ENCODE measurements at places on chromosomes 7 and 10.

DNA sequence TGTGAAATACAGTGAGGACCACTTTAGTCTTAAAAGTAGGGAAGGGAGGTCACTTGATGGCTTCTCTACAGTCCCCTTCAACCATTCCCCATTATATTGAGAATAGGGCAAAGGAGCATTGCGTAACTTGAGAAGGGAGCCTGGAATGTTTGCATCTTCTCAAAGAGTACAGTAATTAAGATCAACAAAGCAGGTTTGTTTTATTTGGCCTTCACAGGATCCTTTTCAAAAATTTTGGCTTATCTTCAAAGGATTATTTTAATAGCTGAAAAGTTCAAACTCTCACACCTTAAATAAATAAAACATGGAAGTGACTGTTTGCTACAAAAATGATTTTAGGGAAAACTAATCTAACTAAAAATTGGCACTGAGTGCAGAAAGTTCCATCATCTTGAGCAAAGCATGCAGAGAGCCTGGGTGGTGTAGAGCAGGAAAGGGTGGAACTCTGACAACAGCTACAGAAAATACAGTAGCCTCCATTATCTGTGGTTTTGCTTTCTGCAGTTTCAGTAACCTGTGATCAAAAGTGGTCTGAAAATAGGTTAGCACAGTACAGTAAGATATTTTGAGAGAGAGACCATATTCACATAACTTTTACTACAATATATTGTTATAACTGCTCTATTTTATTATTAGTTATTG, 214.0 kb downstream of the MDFIC start:
- no peaks in the 10 kb centered on the region for H3K4me1 ChIP-seq
- no peaks in the 10 kb centered on the region for H3K36me3 ChIP-seq
- no peaks in the 10 kb centered on the region for H3K27me3 ChIP-seq

- no peak overlapping the region for H3K4me3 ChIP-seq
- peaks cover 7% of the 10 kb centered on the region for H3K4me1 ChIP-seq
- no peak overlapping the region for H3K27ac ChIP-seq
- no peaks in the 10 kb centered on the region for H3K27me3 ChIP-seq
- no peak for DNase-seq
Measured at GRCh38 chr7:44275146-44275545, 50.2 kb downstream of the CAMK2B start.

DNA sequence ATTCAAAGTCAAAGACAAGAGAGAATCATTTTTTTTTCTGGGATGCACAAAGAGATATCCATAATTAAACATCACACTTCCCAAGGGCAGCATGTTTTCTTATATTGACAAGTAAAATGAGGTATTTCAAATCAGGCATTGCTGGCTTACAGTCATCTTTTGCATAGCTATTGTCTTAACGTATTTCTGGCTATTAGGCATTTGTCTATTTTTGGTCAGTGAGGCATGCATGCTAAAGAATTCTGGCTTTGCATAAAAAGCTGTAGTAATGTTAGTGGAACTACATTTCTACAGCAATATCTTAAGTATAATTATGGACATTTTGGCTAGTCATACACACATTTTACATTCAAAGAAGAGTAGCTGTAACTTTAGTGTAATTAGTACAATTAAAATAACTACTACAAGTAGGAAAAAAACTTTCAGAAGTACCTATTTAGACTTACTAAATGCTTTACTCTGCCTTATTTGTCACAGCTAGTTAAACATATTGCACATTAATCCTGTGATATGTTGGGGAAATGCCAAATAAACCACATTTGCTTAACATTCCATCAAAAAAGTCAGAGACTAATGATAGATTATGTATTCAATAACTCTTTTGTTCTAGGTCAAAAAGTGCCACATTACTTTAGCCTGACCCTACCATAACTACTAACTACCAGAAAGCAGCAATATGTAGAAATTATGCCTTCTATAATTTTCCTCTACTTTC, 76.4 kb downstream of the RELN start:
- no peak for DNase-seq
- H3K4me3 ChIP-seq, result no peak overlapping the region
- no peaks in the 10 kb centered on the region for H3K36me3 ChIP-seq
- no peaks in the 10 kb centered on the region for H3K4me1 ChIP-seq

GRCh38 chr7:150520145-150520544, 5.5 kb downstream of the GIMAP7 start:
- peaks cover 33% of the 10 kb centered on the region for H3K27me3 ChIP-seq
- no peak for DNase-seq
- no peaks in the 10 kb centered on the region for H3K4me1 ChIP-seq
- H3K27ac ChIP-seq, result no peak overlapping the region

GRCh38 chr10:26432938-26433337, 5.2 kb upstream of the APBB1IP start:
- H3K27ac ChIP-seq, result no peak overlapping the region
- H3K4me3 ChIP-seq, result no peak overlapping the region
- H3K4me1 ChIP-seq, result no peaks in the 10 kb centered on the region
- DNase-seq, result no peak
- H3K36me3 ChIP-seq, result no peaks in the 10 kb centered on the region

DNA sequence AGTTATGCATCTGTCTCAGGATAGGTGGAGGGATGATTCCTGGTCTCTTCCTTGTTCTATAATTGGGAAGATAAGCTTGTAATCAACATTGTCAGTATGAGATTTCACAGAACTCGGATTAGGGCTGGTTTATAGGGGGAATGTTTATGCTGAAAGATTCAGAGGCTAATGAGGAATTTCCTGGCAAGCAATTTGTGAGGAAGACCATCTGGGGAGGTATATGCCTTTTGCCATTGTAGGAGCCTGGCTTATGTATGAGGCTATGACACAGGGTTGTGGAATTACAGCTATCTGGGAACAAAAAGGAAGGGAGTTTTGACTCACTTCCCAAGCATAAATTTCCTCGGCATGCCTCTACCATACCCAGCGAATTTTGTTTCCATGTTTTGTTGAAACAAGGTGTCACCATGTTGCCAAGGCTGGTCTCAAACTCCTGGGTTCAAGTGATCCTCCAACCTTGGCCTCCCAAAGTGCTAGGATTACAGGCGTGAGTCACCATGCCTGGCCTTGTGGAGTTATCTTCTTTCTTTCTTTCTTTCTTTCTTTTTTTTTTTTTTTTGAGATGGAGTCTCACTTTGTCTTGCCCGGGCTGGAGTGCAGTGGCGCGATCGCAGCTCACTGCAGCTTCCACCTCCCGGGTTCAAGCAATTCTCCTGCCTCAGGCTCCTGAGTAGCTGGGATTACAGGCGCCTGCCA, 1.6 kb upstream of the COPS6 start:
- peaks cover 52% of the 10 kb centered on the region for H3K27me3 ChIP-seq
- H3K4me1 ChIP-seq, result peaks cover 43% of the 10 kb centered on the region
- H3K36me3 ChIP-seq, result peaks cover 16% of the 10 kb centered on the region

- DNase-seq, result no peak
- H3K4me1 ChIP-seq, result no peaks in the 10 kb centered on the region
- H3K27me3 ChIP-seq, result no peaks in the 10 kb centered on the region
- H3K27ac ChIP-seq, result no peak overlapping the region
- H3K4me3 ChIP-seq, result no peak overlapping the region
Measured at GRCh38 chr7:121541457-121541856, 145.3 kb upstream of the FAM3C start.

GRCh38 chr7:39589323-39590111, 23.3 kb downstream of the YAE1 start:
- H3K4me1 ChIP-seq, result peaks cover 5% of the 10 kb centered on the region
- H3K27ac ChIP-seq, result no peak overlapping the region
- no peaks in the 10 kb centered on the region for H3K27me3 ChIP-seq
- H3K4me3 ChIP-seq, result no peak overlapping the region

- no peak for DNase-seq
- H3K4me3 ChIP-seq, result no peak overlapping the region
- peaks cover 28% of the 10 kb centered on the region for H3K4me1 ChIP-seq
Measured at GRCh38 chr10:103781329-103782061, 73.9 kb downstream of the SH3PXD2A start.

DNA sequence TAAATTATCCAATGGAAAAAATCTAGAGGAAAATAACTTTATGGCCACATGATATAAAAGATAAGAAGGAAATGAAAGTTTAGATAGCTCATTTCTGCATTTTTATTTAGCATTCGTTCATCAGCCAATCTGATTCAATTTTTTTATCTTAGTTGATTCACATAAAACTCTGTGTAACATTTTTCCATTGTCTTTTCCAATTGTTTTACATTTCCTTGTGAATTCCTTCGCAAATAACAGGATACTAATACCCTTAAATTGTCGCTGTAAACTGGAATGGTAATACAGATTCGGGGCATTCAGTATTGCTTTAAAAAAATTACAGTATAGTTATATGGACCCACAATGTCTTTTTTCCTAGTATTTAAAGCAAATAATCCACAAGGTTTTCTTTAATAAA, 136.4 kb downstream of the CUBN start:
- peaks cover 60% of the 10 kb centered on the region for H3K4me1 ChIP-seq
- H3K4me3 ChIP-seq, result no peak overlapping the region
- no peak overlapping the region for H3K27ac ChIP-seq
- H3K36me3 ChIP-seq, result peaks cover 4% of the 10 kb centered on the region

GRCh38 chr10:74576586-74576985, 249.8 kb upstream of the KAT6B start:
- H3K27me3 ChIP-seq, result no peaks in the 10 kb centered on the region
- H3K4me1 ChIP-seq, result peaks cover 4% of the 10 kb centered on the region
- H3K36me3 ChIP-seq, result peaks cover 30% of the 10 kb centered on the region
- no peak overlapping the region for H3K4me3 ChIP-seq

DNA sequence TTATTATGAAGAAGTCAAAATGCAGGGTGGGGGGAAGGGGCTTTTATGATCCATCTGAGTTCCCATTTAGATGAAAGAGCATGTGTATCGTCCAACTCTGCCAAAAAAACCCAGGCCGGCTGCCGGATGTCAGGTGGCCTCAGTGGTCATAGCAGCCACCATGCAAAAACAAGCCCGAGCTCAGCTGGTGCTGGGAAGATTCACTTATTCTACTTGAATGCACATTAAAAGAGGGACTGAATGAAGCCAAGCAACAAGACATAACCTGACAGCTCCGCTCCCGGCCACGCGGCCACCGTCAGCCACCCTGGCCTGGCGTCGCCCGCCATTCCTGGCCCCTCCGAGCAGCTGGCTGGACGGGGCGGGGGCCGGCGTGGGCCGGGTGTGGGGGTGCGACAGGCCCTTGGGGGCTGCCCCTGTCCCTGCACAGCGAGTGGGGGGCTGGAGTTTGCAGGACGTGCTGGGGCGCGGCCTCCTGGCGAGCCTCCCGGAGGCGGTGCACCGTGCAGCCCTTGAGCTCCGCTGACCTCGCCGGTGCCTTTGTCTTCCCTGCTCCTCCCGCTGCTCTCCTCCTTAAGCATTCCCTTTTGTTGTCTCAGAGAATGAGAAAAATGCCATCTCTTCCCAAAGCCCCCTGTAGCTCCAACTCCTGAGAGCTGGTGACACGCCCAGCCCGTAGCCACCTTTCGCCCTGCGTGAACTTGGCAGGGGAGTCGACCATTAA, 67.8 kb downstream of the EBF3 start:
- H3K4me3 ChIP-seq, result peak overlapping the region; percentile 72
- H3K27ac ChIP-seq, result peak overlapping the region; percentile 98
- no peaks in the 10 kb centered on the region for H3K36me3 ChIP-seq
- DNase-seq, result peak; percentile 25
- peaks cover 53% of the 10 kb centered on the region for H3K4me1 ChIP-seq
- peaks cover 10% of the 10 kb centered on the region for H3K27me3 ChIP-seq

DNA sequence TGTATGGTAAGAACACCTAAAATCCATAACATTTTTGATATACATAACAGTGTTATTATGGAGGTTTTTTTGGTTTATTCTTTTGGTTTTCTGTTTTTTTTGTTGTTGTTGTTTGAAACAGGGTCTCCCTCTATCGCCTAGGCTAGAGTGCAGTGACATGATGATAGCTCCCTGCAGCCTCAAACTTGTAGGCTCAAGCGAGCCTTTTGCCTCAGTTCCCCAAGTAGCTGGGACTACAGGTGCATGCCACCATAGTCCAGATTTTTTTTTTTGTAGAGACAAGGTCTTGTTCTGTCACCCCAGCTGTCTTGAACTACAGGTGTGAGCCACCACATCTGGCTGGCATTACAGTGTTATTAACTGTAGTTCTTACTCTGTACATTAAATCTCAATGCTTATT, 83.7 kb downstream of the TRIM24 start:
- no peak overlapping the region for H3K4me3 ChIP-seq
- no peak for DNase-seq
- H3K4me1 ChIP-seq, result no peaks in the 10 kb centered on the region
- H3K27ac ChIP-seq, result no peak overlapping the region
- H3K27me3 ChIP-seq, result no peaks in the 10 kb centered on the region
- H3K36me3 ChIP-seq, result peaks cover 65% of the 10 kb centered on the region

DNA sequence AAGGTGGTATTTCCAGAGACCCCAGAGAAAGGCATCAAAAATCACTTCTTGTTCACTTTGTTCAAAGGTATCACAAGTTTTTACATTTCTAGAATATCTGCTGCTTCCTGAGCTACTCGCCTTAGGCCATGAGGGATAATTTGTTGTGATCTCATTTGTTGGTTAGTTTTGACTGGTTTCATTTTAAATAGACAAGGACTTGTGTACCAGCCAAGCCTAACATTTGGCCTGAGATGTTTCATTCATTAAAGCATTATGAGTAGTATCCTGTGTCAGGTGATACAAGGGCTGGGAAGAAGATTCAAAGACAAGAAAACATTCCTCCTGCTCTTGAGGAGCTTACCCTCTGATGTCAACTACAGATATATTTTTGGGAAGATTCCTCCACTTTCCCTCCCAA, 170.3 kb upstream of the FAM171A1 start:
- H3K36me3 ChIP-seq, result peaks cover 2% of the 10 kb centered on the region
- H3K27me3 ChIP-seq, result no peaks in the 10 kb centered on the region
- no peaks in the 10 kb centered on the region for H3K4me1 ChIP-seq
- H3K27ac ChIP-seq, result no peak overlapping the region
- no peak overlapping the region for H3K4me3 ChIP-seq
- no peak for DNase-seq

DNA sequence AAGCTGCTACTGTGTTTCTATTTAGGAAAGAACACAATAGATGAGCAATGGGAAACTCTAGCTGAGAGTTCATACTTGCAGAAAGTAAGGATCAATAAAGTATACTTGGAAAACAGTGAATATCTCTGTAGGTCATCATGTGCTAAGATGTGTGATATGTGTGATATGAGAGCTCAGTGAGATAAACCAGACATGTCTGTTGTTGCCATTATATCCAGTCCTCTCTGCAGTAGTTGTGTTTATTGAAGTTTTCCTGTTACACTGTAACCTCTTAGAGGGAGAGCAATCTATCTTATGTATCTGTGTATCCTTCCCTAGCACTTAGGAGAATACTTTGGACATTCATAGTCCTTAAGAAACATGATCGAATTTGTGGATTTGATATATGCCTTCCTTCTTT, 19.1 kb downstream of the TRUB1 start:
- no peaks in the 10 kb centered on the region for H3K27me3 ChIP-seq
- peaks cover 3% of the 10 kb centered on the region for H3K36me3 ChIP-seq
- H3K4me3 ChIP-seq, result no peak overlapping the region
- no peak overlapping the region for H3K27ac ChIP-seq
- H3K4me1 ChIP-seq, result no peaks in the 10 kb centered on the region
- no peak for DNase-seq

DNA sequence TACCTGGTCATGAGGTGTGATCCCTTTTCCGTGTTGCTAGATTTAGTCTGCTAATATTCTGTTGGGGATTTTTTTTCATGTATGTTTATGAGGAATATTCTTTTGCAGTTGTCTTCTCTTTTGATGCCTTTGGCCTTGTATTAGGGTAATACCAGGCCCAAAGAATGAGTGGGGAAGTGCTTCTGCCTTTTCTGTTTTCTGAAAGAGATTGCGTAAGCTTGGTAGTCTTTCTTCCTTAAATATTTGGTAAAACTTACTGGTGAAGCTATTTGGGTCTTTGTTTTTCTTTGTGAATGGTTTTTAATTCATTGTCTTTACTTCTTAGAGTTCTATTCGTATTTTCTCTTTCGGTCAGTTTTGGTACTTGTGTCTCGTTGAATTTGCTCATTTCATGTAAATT, 51.1 kb downstream of the SHH start:
- peaks cover 14% of the 10 kb centered on the region for H3K4me1 ChIP-seq
- H3K27me3 ChIP-seq, result no peaks in the 10 kb centered on the region
- peaks cover 35% of the 10 kb centered on the region for H3K36me3 ChIP-seq
- no peak overlapping the region for H3K4me3 ChIP-seq
- DNase-seq, result no peak

Data from neural crest cell (in vitro differentiated cells).